Muscle of back (tissue), 13 donors: ENCODE measurements at places on chromosomes 11 and 22. TPM values are rescaled to one million over a fixed set of nuclear protein-coding genes. Genes with fewer than 3 reads are reported as not detected.

GRCh38 chr22:40499209-40499623 lies 128.8 kb downstream of the SGSM3 start:
- DNase-seq: peak; percentile 94

DNA sequence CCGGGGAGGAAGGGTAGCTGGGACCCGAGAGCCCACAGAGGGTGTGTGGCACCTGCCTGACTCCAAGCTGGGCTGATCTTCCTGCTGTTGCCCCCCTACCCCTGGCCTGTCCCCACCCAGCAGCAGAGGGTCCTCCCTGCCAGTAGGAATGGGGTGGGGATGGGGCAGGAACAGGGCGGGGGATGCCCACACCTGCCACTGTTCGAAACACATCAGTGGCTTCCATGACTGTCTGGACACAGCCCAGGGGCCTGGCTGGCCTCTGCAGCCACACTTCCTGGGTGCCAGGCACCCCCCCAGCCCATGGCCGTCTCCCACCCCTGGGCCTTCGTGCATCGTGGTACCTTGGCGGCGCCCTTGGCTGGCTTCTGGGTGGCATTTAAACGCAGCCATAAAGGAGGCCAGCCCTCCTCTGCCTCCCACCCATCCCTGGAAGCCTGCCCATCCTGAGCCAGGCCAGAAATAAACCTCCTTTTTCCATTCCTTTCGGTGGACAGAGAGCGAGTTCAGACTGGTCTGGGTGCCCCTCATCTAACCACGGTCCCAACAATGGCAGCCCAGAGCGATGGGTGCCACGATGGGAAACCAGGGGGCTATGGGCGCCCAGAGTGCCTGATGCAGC lies 745 bp upstream of the SHISAL1 start:
- DNase-seq: no peak

- DNase-seq: no peak
Observed at GRCh38 chr22:36872084-36872483, 11.3 kb downstream of the NCF4 start.

DNA sequence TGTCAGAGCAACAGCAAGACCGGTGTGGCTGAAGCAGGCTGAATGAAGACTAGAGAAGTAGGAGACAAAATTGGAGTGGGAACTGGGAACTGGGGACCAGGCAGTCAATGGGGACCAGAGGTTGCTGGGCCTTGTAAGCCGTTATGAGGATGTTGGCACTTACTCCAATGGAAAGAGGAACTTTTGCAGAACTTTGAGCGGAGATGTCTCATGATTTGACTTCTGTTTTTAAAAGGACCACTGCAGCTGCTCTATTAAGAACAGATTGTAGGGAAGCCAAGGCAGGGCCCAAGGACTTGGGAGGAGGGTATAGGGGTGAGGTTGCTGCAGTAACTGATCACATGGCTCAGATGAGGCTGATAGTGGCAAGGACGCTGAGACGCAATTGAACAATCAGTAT lies 34.2 kb downstream of the IL18 start:
- DNase-seq: peak; percentile 7

- no peak for DNase-seq
Observed at GRCh38 chr22:26597026-26597425, 7.1 kb upstream of the TPST2 start.

GRCh38 chr22:35973388-35973787 lies 55.2 kb downstream of the RBFOX2 start:
- DNase-seq: no peak

DNA sequence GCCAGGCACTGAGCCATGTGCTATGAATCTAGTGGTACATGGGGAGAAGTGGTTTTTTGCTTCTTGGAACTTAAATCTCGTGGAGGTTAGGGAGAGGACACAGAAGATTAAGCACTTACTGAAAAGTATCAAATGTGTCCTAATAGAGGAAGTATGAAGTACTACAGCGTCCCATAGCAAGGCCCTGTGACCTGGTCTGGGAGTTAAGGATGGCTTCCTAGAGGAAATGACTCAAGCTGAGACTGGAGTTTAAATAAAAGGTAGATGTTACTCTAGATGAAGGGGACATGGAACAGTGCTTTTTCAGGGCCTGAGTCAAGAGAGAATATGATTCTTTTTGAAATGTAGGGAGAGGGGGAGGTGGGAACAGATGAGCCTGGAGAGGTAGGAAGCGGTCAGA lies 202.9 kb downstream of the GRIK4 start:
- no peak for DNase-seq

DNA sequence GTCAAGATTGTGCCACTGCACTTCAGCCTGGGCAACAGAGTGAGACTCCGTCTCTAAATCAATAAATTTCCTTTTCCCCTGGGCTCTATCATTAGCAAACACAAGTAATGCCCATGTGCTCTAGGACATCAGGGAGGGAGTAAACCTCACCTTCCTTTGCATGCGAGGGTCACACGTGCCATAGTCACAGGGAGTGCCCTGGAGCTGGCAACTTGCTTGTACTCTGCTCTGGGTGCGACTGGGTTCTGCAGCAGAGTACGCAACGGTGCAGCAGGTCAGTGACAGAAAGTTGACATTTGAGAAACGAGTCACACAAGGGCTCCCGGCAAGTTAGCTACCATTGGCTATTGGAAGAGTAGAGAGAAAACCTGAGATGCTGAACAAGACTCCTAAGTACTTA lies 32.6 kb upstream of the CHKA start:
- no peak for DNase-seq

- DNase-seq: no peak
Observed at GRCh38 chr11:105226091-105226490, 86.5 kb upstream of the CARD18 start.

DNA sequence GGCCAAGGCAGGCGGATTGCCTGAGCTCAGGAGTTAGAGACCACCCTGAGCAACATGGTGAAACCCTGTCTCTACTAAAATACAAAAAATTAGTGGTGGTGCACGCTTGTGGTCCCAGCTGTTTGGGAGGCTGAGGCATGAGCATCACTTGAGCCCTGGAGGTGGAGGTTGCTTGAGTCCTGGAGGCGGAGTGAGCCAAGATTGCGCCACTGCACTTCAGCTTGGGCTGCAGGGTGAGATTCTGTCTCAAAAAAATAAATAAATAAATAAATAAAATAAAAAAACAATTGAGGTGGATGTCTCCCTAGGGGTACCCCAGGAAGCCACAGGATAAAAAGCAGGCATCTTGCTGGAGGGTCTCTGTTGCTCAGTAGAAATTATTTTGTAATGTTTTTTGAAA lies 14.1 kb downstream of the PTPRJ start:
- DNase-seq: no peak

DNA sequence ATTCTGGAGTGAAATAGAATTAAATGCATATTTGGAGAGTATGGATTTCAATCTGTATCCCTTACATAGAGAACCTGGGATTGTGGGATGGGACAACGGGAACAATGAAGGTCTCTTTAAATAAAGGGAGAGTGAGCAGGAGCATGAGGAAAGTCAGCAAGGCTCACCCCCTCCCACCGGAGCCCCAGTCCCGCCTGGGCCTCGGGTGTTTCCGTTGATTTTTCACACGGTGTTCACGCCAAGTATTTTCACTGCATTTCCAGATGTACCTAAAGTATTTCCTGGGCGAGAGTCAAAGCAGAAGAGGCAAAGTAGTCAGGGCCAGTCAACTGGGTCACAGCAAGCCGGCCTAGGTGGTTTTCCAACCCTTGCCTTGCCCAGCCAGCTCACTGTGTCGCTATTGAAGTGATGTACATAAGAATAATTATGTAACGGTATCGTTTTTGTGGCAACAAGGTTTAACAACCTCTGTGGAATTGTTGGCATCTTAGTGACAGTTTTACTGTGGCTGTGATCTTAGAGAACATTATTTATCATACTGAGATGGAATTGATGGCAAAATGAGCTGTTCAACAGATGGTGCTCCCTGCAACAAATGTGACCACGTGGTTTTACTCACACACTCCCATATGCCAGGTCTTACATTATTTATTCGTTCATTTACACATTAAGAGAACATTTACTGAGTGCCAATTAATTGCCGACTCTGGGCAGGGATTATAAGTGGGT lies 177.3 kb downstream of the ADAMTS15 start:
- no peak for DNase-seq

DNA sequence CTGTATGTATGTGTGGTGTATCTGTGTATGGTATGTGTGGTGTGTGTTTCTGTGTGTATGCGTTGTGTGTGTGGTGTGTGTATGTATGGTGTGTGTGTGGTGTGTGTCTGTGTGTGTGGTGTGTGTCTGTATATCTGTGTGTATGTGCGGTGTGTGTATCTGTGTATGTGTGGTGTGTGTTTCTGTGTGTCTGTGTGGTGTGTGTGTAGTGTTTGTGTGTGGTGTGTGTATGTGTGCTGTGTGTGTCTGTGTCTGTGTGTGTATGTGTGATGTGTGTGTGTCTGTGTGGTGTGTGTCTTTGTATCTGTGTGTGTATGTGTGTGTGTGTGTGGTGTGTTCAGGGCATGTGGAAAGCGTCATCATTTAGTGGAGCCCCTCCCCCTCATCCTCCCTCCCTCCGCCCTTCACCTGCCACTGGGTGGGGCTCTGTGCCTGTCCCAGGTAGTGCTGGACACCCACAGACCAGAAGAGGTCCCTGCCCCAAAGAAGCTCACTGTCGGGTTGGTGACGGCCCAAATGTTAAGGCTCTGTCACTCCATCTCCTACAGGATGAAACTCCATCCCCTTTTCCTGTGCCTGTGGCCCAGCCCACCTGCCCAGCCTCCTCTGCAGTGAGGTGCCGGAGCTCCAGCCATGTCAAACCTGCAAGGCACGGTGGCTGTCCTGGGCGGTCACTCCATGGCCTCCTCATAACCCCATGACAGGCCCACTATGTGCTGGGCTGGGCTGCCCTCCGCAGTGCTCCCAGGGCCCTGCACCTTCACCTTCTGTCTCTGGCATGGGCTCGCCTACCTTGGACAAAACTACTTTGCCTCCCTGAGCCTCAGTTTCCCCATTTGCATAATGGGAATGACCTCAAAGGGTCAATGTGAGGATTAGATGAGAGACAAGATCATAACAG lies 23.4 kb upstream of the SHISAL1 start:
- no peak for DNase-seq

DNA sequence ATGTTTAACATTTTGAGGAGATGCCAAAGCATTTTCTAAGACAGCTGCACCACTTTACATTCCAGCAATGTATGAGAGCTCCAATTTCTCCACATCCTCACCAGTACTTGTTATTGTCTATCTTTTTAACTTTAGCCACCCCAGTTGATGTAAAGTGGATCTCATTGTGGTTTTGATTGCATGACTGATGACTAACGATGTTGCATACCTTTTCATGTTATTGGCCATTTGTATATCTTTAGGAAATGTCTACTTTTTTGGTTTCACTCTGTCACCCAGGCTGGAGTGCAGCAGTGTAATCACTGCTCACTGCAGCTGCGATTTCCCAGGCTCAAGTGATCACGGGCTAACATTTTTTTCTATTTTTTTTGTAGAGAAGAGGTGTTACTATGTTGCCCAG lies 8.9 kb downstream of the TTC28 start:
- no peak for DNase-seq

- no peak for DNase-seq
Observed at GRCh38 chr11:119355091-119355843, 8.8 kb upstream of the MFRP start.

DNA sequence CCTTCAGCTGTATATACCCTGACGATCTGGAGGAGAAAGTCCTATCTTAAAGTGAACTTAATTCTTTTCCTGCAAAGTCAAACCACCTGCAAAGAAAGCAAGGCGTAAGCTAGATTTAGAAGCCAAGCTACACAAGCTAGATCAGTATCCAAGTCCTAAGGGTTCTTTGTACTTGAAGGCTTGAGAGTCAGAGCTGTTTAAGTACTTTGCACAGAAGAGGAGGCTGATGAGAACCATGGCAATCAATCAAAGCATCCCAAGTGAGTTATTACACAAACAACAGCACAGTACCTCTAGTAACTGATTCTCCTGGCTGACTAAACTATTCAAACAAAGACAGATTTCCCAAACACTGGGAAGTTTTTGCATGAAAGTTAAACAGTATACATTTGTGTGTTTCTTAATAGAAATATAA lies 1.9 kb downstream of the CDON start:
- DNase-seq: peak; percentile 85

DNA sequence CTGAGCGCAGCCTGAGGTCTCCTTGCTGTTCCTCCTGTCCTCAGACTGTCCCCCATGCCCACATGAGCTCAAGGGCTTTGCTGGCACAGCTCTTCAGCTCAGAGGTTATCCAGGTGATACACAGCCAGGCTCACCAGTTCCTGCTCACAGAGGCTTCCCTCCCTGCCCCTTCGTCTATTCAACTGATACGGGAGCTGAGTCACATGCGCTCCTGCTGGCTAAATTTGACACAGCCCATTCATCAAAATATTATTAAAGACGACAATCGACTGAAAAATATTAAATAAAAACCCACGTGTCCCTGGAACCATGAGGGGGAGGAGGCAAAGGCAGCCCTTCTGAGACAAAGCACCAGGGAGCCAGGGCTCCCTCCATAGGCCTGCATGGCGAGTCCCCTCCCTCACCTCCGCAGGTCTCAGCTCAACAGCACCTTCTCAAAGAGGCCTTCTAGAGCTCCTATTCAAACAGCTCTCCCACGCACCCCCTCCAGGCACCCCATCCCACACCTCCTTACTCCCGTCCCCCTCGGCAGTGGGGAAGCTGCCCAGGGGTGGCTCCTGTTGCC lies 40.5 kb downstream of the DUSP8 start:
- no peak for DNase-seq

- DNase-seq: no peak
Observed at GRCh38 chr11:728901-729491, 18.3 kb upstream of the TALDO1 start.

DNA sequence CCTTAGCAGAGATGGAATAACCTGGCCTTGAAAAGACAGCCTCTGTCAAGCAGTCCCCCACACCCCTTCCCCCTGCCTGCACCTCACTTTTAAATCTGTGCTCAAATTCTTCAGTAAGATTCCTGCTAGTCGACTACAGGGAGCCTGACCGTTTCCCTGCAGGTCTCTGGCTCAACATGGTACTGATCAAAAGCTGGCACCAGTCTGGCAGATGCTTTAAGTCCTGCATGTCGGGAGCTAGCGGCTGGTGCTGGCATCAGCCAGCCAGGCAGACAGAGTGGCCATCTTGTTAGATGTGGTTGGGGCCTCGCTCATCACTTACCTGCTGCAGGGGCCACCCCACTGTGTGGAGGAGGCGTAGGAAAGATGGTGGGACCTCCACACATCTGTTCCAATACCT lies 204.4 kb upstream of the SORL1-AS1 start:
- peak; percentile 53 for DNase-seq

- no peak for DNase-seq
Observed at GRCh38 chr11:43576320-43576802, 104.2 kb upstream of the HSD17B12 start.

DNA sequence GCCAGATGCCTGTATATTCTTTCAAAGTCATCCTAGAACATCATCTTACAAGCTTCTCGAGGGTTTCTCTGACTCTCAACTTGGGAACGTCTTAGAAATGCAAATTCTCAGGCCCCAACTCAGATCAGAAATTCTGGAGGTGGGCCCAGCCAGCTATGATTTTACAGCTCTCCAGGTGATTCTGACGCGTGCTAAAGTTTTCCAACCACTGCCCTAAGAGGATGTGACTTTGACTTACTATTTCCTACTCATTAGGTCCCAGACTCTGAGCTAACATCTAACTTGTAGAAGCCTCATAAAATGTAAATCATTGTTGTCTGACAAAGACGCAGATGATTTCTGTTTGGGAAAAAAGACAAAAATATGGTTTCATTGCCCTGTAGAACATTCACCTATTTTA lies 61.1 kb downstream of the IRAG1 start:
- no peak for DNase-seq

GRCh38 chr22:20013382-20013871 lies 3.2 kb downstream of the ARVCF start:
- DNase-seq: no peak

The EML3 gene
- polyA plus RNA-seq: 17.3 TPM

The NLRP6 gene
- not detected for polyA plus RNA-seq

The KRTAP5-3 gene
- polyA plus RNA-seq: not detected

The MMP8 gene
- 0.15 TPM for polyA plus RNA-seq

The PGM2L1 gene
- 5.8 TPM for polyA plus RNA-seq

The HBE1 gene
- 17.6 TPM for polyA plus RNA-seq
